ENCODE measurements at places on chromosomes 6 and 20.

- no peak for DNase-seq
These were observed 607.5 kb downstream of the HDGFL1 start for GRCh38 chr6:23176883-23177282.

- DNase-seq: no peak
These were observed 114.4 kb downstream of the FOXC1 start for GRCh38 chr6:1724124-1724523.

DNA sequence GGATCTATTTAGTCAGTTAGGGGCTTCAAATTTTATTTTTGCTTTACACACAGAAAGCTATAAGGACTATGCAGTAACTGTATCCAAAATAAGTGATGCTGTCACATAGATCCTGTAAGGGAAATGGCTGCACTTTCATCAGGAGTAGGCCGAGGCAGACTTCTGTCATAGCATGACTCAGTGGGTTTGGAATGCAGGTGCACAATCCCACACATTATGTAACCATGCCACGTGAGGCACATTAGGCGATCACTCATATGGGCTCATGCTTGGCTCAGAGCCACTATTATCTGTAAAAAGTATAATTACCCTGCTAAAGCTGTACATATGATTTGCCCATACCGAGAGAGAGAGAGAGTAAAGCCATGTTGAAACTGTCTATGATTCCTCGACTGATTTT is 1189.4 kb upstream of the EYS start:
- no peak for DNase-seq

DNA sequence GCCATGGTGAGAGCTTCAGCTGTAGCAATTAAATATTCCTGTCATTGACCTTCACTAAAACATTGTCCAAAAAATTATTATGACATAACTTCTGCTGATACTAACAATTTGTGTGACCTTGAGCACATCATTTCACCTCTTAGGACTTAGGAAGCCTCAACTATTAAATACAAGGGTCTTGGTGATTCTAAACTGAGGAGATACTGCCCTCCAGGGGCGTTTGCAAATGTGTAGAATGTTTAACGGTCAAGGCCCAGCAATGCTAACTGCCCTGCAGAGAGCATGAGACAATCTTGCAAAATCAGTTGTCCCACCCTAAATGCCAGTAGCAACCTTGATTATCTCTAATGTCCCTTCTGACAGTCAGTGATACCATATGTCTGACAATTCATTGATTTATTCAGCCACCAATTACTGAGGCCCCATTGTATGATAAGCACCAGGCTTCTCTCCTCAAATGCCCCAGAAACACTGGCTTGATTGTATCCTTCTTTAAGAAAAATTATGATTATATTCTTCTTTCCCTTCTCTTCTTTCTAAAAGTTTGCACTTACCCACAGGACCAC is 284.1 kb upstream of the PLN start:
- DNase-seq: no peak

GRCh38 chr6:13722880-13723279 is 11.2 kb upstream of the RANBP9 start:
- no peak for DNase-seq

- DNase-seq: no peak
These were observed 623.9 kb downstream of the KIF16B start for GRCh38 chr20:15949391-15949790.

GRCh38 chr6:35489066-35489465 is 7.8 kb downstream of the TEAD3 start:
- no peak for DNase-seq

- no peak for DNase-seq
These were observed 414.9 kb downstream of the KIF16B start for GRCh38 chr20:16158090-16158975.

Data from activated CD4-positive, alpha-beta T cell treated with anti-CD3 and anti-CD28 coated beads, Interleukin-2, amount 50 U/mL, for 4 hours (primary cell).